Activated T-cell treated with anti-CD3 and anti-CD28 coated beads, Interleukin-2, amount 50 U/mL, for 1 hour (primary cell): ENCODE measurements at places on chromosomes 5 and 9.
A peak's percentile ranks its signal among the peaks of the same experiment; 100 is the strongest.

- DNase-seq, result no peak
These were observed 25.8 kb downstream of the SLC22A4 start for GRCh38 chr5:132319975-132320374.

- no peak for DNase-seq
These were observed 417.3 kb downstream of the TLE4 start for GRCh38 chr9:79989079-79989478.

- DNase-seq, result no peak
These were observed 254.6 kb downstream of the AOPEP start for GRCh38 chr9:94980947-94981722.

DNA sequence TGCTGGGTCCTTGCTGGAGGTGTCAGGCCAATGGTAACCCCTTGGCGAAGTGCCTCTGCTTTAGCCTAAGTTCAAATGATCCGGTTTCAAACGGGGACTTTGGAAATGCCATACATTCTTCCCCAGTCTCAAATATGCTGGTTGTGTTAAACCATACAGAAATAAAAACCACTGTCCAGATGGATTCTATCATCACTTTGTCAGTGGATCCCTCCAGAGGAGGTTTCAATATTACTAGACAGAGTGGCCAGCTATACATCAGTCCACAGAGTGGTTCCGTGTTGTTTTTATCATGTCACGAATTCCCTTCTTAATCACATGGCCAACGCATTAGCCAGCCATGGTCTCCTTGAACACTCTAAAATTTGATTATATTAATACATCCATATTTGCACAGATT, 7.3 kb upstream of the RANBP17 start:
- no peak for DNase-seq

GRCh38 chr5:175579742-175580432, 78.0 kb upstream of the HRH2 start:
- DNase-seq, result no peak

- DNase-seq, result no peak
These were observed 40.2 kb downstream of the YIPF5 start for GRCh38 chr5:144130306-144130705.

DNA sequence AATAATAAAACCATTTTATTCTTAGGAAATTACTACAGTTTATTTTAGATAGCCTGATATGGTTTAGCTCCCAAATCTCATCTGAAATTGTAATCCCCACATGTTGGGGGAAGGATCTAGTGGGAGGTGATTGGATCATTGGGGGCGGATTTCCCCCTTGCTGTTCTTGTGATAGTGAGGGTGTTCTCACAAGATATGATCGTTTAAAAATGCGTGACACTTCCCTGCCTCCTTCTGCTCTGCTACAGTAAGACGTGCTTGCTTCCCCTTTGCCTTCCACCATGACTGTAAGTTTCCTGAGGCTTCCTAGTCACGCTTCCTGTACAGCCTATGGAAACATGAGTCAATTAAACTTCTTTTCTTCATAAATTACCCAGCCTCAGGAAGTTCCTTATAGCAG, 122.4 kb upstream of the FGF10 start:
- DNase-seq, result no peak

GRCh38 chr5:176743136-176743861, 67.1 kb upstream of the UNC5A start:
- no peak for DNase-seq

DNA sequence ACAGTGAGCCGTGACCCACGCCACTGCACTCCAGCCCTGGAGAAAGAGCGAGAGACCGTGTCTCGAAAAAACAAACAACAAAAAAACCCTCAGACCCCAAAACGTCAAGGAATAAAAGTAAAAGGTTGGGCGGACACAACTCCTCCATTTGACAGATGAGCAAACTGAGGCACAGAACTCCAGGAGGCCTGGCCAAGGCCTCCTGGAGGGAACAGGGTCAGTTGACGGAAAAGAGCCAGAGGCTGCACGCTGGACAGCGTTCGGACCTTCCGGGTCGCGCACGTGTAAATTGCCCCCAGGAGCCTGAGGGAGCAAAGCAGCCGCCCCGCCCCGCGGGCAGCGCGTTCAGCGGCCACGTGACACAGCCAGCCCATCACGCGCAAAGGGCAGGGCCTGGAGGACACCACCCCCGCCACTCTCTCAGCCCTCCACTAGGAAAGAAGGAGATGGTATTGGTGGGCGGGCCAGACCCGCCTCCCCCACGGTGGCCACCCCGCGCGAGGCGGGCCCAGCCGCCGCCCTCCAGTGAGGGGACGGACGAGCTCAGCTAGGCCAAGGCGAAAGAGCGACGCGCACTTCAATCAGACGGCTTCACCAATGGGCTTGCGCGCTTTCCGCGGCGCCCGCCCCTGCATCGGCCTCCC, 81.5 kb downstream of the PTPDC1 start:
- peak; percentile 96 for DNase-seq

DNA sequence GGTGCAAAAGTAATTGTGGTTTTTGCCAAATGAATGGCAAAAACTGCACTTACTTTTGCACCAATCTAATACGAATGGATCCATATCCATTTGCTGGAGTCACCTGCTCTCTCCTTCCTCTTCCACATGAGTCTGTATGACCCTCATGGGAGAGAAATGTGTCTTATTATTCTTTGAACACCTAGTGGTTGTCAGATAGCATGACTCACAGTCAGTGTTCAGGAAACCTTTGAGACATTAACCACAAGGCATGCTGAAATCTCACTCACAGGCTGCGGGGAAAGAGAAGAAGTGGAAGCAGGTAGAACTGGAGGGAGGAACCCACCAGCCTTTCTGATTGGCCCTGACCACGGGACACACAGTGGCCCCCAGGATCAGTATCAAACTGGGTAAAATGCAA, 222.8 kb upstream of the KLF4 start:
- DNase-seq, result no peak

- DNase-seq, result no peak
These were observed 179.8 kb downstream of the SLC12A2 start for GRCh38 chr5:128263357-128263756.

GRCh38 chr5:88507261-88507660, 238.6 kb upstream of the TMEM161B start:
- DNase-seq, result no peak

- DNase-seq, result no peak
These were observed 104.0 kb downstream of the MTX3 start for GRCh38 chr5:79886925-79887655.

GRCh38 chr5:32330126-32330971, 17.6 kb upstream of the MTMR12 start:
- DNase-seq, result no peak

GRCh38 chr9:15982182-15982581, 429.3 kb downstream of the CCDC171 start:
- no peak for DNase-seq

DNA sequence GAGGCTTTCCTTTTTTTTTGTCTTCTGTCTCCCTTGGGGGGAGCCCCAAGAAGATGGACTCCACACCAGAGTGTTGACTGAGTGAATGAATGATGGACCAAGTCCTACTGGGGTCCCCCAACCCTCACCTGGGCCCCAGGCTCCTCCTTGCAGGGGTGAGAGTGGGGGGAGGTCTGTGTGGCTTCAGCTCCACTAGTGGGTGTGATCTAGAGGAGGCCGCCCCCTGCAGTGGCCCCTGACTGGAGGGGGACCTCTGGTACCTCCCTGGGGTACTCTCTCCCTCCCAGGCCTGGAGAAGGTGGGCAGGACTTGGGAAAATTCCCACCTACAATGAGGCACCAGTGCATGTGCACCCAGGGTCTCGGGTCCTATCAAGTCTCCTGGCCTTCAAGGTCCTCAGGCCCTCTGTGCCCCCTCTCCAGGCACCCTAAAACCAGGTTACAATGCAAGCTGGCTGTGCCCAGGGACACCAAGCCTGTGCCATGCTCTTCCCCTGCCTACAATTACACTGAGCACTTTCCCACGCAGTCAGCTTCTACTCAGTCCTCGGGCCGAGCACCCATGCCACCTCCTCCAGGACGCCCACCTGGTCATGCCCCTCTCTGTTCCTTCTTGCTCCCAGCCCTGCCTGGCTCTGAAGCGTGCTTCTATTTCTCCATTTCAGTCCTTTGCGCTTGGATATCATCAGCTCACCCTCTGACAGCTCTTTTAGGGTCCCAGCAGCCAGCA, 117.2 kb upstream of the PHYKPL start:
- DNase-seq, result no peak

DNA sequence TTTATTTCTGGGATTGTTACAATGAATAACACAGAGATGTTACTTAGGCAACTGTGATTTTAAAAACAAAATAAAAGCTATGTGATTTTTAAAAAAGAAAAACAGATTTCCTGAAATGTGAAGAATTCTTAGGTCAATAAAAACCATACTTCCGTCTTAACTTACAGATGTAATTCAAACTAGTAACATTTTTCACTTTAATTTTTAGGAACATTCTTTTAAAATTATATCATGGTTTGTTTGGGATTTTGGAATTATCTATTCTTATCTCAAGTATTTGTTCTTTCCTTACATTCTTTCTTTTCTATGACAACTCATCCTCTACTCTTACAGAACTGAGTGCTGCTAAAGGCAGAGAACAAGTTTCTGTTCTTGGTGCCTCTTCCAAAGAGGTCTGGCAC, 159.5 kb downstream of the RAPGEF6 start:
- no peak for DNase-seq

- no peak for DNase-seq
These were observed 20.8 kb downstream of the PHF2 start for GRCh38 chr9:93597142-93597706.

DNA sequence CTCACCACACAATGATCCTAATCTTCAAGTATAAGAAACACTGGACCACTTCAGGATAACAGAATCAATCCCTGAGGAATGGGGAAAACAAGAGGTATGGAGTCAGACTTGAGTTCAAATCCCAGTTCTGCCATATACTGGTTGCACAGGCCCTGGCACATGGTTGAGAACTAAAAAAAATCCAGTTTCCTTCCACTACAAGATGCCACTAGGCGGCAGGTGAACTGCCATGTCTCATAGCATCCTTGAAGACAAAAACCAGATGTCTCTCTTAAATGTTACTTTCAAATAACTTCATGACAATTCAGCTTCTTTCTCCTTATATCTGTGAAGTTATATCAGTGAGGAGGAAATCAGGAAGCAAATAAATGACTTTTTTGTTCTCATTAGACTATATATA, 11.0 kb downstream of the DEPDC1B start:
- no peak for DNase-seq

DNA sequence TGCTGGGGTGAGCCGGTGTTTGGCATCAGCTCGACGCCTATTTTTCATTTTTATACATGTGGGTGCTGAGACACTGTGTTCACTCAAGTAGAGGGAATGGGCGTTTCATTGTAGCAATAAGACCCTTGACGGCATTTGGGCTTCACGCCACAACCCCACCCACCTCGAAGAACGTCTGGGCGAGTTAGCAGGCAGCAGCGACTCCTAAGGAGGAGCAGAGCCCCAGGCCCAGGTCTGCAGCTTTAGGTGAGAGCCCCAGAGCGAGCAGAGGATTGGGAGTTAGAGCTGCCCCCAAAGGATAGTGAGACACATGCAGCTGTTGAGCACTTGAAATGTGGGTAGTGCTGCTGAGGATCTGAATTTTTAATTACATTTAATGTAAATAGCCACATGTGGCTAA, 1.6 kb upstream of the ZFP62 start:
- DNase-seq, result no peak

GRCh38 chr5:174343826-174344225, 298.3 kb downstream of the NSG2 start:
- DNase-seq, result no peak

- DNase-seq, result no peak
These were observed 1787.7 kb downstream of the EFNA5 start for GRCh38 chr5:105882956-105883481.

GRCh38 chr5:128513806-128514205, 24.2 kb downstream of the FBN2 start:
- no peak for DNase-seq

- DNase-seq, result no peak
These were observed 923 bp downstream of the SPATA6L start for GRCh38 chr9:4665357-4665756.

DNA sequence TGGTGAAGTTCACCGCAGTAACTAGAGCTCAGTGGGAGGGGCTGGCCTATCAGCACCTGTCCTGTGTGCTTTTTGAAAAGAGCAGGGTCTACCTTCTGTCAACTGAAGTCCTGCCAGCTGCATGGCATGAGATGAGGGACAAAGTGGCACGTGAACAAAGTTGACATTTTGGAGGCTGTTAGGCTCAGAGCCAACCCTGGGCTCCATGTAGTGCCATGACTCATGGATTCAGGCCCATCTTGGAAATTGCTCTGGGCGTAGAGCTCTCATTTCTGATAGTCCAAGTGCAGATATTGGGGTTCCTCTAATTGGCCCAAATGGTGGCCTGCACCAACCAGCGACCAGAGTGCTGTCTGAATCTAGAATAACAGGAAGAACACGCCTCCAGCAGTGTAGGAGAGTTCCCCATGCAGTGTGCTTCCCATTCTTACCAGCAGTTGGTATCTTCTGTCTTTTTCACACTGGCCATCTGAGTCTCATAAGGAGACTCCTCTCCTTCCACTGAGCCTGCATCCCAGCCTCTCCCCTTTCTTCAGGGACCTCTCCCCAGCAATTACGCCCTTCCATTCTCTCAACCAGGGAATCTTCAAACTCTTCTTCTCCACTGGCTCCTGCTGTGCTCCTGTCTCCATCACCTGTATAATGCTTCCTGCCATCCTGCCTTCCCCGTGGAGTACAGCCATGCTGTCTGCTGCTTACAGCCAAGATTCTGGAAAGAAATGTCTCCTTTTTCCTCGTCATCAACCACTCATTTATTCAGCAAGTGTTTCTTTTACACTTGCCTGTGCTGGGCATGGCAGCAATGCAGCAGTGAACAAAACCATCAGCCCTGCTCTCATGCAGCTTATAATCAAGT, 30.4 kb downstream of the IRF1 start:
- no peak for DNase-seq

GRCh38 chr5:14937254-14937653, 65.7 kb upstream of the ANKH start:
- DNase-seq, result no peak

DNA sequence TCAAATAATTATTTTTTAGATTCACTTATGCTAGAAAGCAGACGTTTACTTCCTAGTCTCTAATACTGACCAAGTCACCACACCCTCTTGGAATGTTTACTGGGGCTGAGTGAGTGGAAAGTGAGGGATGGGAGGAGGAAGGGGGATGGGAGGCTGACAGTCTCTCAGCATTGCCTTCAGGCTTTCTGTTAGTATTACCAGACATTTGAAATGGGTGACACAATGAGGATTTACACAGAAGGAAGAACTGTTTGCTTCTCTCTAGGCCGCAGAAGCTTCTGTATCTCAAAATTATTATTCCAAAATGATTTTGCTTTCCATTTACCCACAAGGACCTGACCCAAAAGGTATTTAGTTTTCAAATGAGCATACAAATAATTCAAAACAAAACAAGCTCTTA, 232.8 kb upstream of the ZNF608 start:
- no peak for DNase-seq

DNA sequence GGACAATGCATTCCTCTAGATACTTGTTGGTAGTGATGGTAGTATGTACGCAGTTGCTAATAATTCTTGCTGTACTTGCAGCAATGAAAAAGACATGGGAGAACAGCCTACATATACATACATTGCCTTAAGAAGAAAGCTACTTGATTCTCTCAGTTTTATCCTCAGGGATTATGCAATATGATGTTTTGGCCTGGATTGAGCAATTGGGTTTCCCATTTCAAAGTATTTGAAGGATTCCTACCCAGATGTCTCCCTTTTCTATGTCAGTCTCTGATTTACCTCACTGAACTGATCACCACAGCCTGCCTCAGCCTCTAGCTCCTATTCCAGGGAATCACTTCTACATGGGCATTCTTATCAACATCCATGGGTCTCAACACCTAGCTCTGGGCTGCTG, 210.1 kb upstream of the CDH10 start:
- no peak for DNase-seq

- DNase-seq, result no peak
These were observed 15.5 kb upstream of the LAMC3 start for GRCh38 chr9:130993303-130994030.

- no peak for DNase-seq
These were observed 821.6 kb downstream of the TLE1 start for GRCh38 chr9:80867731-80868130.
